ENCODE measurements at places on chromosomes 4 and X. TPM values are rescaled to one million over a fixed set of nuclear protein-coding genes. Genes with fewer than 3 reads are reported as not detected.

DNA sequence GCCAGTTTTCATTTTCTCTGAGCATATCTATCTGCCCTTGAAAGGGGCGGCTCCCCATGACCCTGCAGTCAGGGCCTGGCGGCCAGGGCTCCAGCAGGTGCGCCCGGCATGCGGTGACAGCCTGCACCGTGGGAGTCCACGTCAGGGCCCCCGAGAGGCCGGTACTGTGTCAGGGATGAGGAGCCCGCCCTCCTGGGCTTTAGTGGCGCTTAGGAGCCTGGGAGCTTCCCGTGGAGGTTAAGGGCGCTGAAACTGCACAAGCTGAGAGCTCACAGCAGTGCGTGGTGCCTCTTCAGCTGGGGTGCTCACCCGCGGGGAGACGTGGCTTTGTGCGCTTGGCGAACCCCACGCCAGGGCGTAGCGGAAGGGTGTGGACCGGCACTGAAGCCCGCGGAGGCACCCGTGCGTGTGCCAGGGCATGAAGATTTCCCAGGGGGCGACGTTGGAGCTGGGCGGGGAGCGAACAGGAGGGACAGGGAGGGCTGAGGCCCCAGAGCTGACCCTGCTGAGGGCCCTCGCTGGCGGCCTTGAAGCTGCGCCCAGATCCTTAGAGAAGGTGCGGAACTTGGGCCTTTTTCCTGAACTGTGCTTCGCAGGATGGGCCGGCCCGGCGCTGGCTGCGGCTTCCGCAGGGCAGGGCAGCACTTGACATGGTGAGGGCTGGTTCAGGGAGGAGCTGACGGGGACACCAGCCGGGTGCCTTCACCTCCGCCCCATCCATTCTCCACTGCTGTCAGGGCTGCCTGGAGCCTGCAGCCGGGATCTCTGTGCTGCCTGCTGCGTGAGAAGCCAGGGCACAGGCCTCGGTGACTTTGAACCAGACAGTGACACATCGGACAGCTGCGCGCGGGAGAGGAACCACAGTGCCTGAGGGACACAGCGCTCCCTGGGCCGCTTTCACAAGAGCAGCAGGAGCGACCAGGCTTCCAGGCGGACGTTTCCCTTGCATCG lies 32.9 kb downstream of the HTT-AS start:
- no peak for DNase-seq
- H3K36me3 ChIP-seq: no peaks in the 10 kb centered on the region
- H3K27ac ChIP-seq: no peak overlapping the region
- H3K4me1 ChIP-seq: peaks cover 6% of the 10 kb centered on the region
- peak overlapping the region; percentile 71 for H3K4me3 ChIP-seq
- peaks cover 3% of the 10 kb centered on the region for H3K27me3 ChIP-seq

- H3K4me1 ChIP-seq: peaks cover 8% of the 10 kb centered on the region
- no peak overlapping the region for H3K27ac ChIP-seq
- DNase-seq: no peak
- peaks cover 6% of the 10 kb centered on the region for H3K36me3 ChIP-seq
- no peaks in the 10 kb centered on the region for H3K27me3 ChIP-seq
Observed at GRCh38 chrX:48996969-48997368, 5.1 kb downstream of the GRIPAP1 start.

DNA sequence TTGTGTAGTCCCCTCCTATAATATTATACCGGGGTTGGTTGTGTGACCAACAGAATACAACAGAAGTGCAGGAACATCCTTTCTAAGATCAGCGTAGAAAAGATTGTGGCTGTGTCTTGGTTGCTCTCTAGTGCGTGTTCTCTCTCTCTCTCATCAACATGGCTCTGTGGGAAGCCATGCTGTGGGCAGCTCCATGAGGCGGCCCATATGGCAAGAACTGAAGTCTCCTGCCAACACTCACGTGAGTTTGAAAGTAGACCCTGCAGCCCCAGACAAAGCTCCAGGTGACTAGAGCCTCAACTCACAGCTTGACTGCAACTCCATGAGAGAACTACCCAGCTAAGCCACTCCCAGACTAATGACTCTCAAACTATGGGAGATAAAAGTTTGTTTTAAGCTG lies 118.7 kb downstream of the TSPAN5 start:
- H3K4me3 ChIP-seq: no peak overlapping the region
- DNase-seq: no peak
- H3K27ac ChIP-seq: no peak overlapping the region

GRCh38 chr4:25797136-25797535 lies 65.7 kb downstream of the SEL1L3 start:
- no peak overlapping the region for H3K27ac ChIP-seq
- no peak for DNase-seq
- H3K27me3 ChIP-seq: no peaks in the 10 kb centered on the region
- H3K4me3 ChIP-seq: no peak overlapping the region

- no peaks in the 10 kb centered on the region for H3K36me3 ChIP-seq
- H3K4me3 ChIP-seq: peak overlapping the region; percentile 38
- peaks cover 71% of the 10 kb centered on the region for H3K4me1 ChIP-seq
- no peaks in the 10 kb centered on the region for H3K27me3 ChIP-seq
- H3K27ac ChIP-seq: peak overlapping the region; percentile 88
Observed at GRCh38 chr4:38674258-38675144, 10.5 kb downstream of the KLF3 start.

DNA sequence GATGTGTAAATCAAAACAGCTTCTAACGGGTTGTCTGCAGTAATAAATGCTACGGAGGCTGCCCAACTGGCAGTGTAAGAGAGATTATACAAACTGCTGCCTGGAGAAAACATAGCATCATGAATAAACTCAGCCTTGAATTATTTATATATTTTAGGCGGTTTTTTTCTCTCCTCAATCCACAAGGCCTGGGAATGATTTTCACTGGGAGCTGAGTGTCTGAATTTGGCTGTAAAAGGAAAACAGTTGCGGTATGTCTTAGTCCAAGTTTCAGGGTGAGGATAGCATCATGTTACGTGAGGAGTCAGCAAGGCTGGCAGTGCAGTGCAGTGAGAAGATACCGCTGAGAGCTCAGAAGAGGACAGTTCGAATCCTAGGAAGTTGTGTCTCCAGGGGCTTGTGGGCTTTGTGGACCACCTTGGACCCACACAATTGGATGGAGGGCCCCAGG lies 291.5 kb upstream of the BOD1L1 start:
- H3K36me3 ChIP-seq: no peaks in the 10 kb centered on the region
- H3K4me1 ChIP-seq: peaks cover 3% of the 10 kb centered on the region
- H3K4me3 ChIP-seq: no peak overlapping the region
- no peaks in the 10 kb centered on the region for H3K27me3 ChIP-seq
- no peak overlapping the region for H3K27ac ChIP-seq

ATP10D gene
- 96.1 TPM for total RNA-seq

DNA sequence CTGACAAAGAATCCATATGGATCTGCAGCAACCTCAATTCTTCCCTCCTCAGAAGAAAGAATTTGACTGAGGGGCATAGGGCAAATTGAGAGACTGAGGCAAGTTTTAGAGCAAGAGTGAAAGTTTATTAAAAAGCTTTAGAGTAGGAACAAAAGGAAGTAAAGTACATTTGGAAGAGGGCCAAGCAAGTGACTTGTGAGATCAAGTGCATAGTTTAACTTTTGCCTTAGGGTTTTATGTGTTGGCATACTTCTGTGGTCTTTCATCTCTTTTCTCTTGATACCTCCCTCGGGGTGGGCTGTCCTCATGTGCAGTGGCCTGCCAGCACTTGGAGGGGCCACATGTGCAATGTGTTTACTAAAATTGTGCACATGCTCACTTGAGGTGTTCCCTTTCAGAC lies 98.0 kb upstream of the MAGEB16 start:
- H3K36me3 ChIP-seq: no peaks in the 10 kb centered on the region
- H3K27me3 ChIP-seq: no peaks in the 10 kb centered on the region
- no peak for DNase-seq
- H3K4me1 ChIP-seq: no peaks in the 10 kb centered on the region

LONRF3 gene
- total RNA-seq: 24.6 TPM
